Activated T-cell treated with anti-CD3 and anti-CD28 coated beads, Interleukin-2, amount 50 U/mL, for 1 hour (primary cell): ENCODE measurements at places on chromosomes 16 and 17.

DNA sequence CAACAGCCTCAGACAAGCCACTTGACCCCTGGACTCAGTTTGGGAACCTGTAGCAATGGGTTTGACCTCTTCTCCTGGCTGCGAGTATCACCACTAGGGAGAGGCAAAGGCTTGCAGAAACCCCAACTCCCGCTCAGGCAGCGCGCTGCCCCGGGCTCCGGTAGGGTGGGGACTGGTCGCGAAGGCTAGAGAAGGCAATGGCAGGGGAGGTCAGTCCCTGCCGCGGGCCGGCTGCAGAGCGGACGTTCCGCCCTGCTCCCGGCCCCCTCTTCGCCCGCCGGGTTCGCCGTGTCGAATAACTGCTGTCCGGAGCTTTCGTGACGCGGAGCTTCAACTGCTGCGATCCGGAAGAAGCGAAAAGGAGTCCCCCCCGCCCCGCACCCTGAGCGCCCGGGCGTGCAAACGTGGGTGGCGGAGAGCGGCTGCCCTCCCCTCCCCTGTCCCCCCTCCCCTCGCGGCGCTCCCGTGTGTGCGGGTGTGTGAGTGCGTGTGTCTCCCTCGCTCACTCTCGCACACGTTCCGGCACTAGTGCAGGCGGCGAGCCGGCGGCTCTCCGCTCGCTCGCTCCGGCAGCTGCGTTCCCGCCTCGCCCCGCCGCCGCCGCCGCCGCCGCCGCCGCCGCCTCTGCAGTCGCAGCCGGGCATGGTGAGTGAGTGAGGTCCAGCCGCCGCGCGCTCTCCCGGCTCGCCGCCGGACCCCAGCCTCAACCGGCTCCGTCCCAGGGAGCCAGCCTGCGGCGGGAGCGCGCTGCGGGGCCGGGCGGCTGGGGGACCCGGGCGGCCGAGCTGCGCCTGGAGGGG is 772 bp upstream of the SHISA6 start:
- DNase-seq = no peak

- no peak for DNase-seq
Measured at GRCh38 chr17:82876149-82876548, 36.3 kb upstream of the ZNF750 start.

DNA sequence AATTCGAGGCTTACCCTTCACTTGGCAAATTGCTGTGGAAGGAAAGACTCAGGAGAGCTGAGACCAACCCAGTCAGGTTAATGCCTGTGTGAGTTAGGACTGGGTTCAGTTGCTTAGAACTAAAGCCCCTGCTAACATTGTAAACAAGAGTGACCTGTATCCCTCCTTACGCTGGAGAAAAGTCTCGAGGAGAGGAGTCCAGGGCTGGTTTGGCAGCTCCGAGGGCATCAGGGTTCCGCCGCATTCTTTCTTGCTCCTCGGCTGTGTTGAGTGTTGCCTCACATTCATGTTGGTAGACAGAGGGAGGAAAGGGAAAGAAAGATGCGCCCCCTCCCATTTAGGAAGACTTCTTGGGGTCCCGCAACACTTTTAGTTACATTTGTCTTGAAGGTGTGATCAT is 18.5 kb downstream of the VPS35L start:
- no peak for DNase-seq

- peak; percentile 31 for DNase-seq
Measured at GRCh38 chr17:79799538-79800324, 2.9 kb upstream of the CBX8 start.

DNA sequence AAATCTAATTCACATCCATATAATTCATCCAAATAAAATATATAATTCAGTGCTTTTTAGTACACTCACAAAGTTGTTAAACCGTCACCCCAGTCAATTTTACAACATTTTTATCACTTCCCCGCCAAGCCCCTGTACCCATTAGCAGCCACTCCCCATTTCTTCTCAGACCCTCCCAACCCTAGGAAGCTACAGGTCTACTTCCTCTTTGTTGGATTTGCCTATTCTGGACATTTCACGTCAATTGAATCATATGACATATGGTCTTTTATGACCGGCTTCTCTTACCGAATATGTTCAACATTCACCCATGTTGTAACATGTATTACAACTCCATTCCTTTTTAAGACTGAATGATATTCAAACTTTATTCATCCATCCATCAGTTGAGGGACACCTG is 19.9 kb upstream of the MLKL start:
- DNase-seq = no peak

GRCh38 chr17:4877089-4877488 is 22.2 kb upstream of the C17orf107 start:
- no peak for DNase-seq

GRCh38 chr16:47196457-47196856 is 52.7 kb upstream of the NETO2 start:
- no peak for DNase-seq

GRCh38 chr16:22633799-22634198 is 123.1 kb downstream of the NPIPB5 start:
- no peak for DNase-seq

GRCh38 chr16:3674513-3675295 is 20.2 kb downstream of the DNASE1 start:
- no peak for DNase-seq

DNA sequence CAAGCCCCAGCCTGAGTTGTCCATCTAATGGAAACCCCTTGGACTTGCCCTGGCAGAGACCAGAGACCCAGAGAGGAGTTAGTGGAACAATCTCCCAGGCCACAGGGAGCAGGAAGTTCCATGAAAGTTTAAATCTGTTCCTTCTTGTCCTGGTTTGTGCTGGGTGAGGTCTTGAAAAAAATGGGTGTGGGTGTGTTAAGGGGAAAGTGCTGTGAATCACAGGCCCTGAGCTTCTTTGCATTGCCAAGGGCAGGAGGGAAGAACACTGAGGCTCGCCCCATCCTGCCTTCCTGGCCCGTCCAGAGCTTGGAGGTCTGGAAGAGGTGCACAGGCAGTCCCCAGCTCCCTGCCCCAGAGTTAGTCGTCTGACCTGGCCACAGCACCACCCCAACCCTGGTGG is 2.3 kb downstream of the ADORA2B start:
- no peak for DNase-seq

- DNase-seq = no peak
Measured at GRCh38 chr16:11379420-11379819, 34.2 kb downstream of the RMI2 start.

- no peak for DNase-seq
Measured at GRCh38 chr17:56319531-56319930, 166.3 kb downstream of the ANKFN1 start.
